ENCODE measurements at places on chromosomes 11 and 22.

DNA sequence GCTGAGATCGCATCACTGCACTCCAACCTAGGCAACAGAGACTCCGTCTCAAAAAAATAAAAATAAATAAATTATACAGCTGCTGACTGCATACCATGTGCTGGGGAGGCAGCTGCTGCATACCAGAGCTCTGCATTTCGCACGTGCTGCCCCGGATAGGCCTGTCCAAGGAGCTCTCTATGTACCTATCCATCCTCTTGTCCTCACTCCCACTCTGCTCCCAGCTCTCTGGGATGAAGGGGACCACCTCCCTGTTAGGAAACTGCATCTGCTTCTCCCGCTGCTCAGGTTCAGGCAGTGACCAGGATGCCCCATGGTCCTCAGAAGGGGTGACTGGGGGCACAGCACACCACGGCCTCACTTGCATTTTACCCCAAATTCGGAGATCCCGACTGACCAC lies 302.3 kb downstream of the BRD1 start:
- DNase-seq, result no peak

DNA sequence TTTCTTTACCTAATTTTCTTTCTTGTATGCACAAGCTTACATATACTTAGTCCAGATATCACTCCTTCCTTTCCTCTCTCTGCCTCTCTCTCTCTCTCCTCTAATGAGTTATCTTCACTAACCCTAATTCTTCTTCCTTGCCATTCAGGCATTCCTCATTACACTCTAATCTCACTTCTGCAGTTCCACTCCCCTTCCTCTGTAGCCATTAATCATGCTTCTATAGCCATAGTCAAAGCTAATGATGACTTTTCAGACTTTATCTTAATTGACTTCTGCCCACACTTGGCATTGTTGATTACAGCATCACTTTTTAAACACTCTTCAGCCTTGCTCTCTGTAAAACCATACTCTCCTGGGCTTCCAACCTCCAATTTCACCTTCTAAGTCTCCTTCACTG lies 35.3 kb upstream of the SC5D start:
- no peak for DNase-seq

DNA sequence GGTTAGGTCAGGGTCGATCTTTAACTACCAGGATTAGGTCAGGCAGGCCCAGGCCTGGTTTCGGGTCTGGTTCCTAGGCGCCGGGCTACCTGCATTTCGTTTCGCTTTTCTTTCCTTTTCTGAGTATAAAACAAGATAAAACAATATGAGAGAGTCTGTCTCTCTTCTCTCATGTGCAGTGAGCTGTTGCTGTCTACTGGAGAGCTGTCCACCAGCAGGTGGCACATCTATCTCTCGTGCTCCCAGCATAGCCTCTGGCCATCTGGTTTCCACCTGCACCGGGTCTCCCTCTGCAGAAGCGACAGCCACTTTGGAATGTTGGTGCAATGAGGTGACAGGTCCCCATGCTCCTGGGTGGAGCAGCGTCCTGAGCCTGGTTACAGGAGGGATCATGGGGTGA lies 27.6 kb downstream of the RIBC2 start:
- DNase-seq, result no peak

GRCh38 chr11:95338430-95338991 lies 107.5 kb upstream of the SESN3 start:
- DNase-seq, result no peak

DNA sequence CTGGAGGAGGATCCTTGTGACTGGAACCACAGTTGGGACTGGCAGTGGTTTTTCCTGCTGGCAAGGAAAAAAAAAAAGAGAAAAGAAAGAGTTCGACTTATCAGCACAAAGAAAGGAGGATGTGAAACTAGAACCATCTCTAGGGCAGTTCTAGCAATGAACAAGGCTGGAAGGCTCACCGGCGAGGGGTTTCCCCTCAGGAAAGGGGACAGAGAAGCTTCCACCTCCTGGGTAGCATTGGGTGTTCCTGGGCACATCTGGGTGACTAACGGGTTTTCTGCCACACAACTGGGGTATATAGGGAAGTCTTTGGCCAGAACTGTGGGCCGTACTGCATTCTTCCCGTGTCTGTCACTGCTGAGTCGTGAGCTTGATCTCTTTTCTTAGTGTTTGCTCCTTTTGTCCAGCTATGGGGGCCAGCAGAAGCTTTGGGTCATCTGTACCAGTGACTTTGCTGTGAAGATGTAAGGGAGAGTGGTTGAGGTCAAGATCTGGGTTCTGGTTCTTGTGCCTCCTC lies 109.4 kb upstream of the OR4B1 start:
- no peak for DNase-seq

GRCh38 chr11:70782401-70782913 lies 384.1 kb downstream of the CTTN start:
- no peak for DNase-seq

GRCh38 chr11:42770444-42771065 lies 541.2 kb upstream of the API5 start:
- DNase-seq, result no peak

GRCh38 chr11:10444725-10445315 lies 10.2 kb upstream of the AMPD3 start:
- DNase-seq, result no peak

- no peak for DNase-seq
These were observed 4.9 kb upstream of the RAB38 start for GRCh38 chr11:88179971-88180629.

DNA sequence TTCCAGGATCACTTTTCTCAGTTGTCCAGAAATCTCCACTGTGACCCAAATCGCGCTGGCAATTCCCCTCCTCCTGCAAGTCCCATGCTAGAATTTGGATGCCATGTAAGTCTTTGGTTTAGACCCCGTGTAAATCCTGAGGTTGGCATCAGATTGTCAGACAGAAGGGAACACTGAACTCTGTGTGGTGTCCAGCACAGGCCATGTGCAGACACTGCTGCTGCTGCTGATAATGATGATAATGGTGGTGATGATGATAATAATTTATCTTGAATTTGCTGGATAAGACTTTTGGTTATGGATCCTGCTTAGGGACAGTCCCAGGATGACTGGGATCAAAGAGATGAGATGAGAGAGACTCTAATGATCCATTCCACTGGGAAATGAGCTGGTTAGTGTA lies 45.0 kb downstream of the RPUSD4 start:
- no peak for DNase-seq

DNA sequence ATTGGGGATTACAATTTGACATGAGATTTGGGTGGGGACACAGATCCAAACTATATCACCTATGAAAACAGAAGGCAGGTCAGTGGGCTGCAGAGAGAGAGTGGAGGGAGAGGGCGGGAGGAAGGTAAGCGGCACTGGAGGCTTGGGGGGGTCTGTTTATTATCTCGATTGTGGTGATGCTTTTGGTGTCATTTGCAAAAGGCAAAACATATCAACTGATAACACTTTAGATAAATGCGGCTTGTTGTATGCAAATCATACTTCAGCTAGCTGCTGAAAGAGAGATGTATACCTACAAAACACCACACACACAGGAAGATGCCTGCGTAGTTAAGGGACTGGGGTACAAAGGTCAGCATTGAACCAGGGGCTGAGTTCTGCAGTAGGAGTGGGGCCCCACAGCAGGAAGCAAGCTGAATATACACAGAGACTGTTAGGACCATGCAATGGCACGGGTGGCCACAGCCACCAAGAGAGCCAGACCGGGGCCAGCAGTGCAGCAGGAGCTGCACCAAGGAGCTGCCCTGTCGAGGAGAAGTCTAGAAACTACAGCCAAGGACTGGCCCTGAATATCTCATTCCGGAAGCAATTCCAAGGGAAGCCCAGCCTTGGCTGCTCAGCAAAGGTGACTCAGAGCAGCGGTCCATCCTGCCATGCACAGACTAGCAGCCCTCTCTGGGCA lies 23.8 kb upstream of the TOLLIP start:
- DNase-seq, result no peak

GRCh38 chr11:84295815-84296214 lies 1009.6 kb upstream of the CCDC90B start:
- DNase-seq, result no peak

DNA sequence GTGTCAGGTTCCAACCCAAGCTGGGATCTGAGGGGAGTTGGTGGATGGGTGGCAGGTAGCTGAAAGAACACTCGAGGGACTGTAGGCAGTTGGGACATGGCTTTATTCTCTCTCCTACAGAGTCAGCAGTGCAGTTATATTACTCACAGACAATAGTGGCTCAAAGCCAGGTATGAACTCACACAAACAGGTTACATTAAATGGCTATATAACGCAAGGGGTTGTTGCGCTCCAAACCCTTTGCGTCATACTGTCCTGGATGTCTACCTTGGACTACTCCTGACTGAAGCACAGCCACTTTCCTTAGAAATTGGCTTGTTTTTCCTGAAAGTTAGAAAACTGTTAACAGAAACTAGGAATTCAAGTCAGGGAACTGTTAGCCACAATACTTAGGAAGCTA lies 66.4 kb upstream of the OR4B1 start:
- DNase-seq, result no peak

GRCh38 chr11:126810776-126811175 lies 189.8 kb downstream of the KIRREL3 start:
- no peak for DNase-seq

GRCh38 chr11:104734998-104735397 lies 163.3 kb downstream of the CASP12 start:
- DNase-seq, result no peak

Data from stimulated activated CD4-positive, alpha-beta T cell treated with anti-CD3 and anti-CD28 coated beads, Interleukin-1b, Interleukin-23, amount 100 ng/mL, for 1 hour (primary cell).